ENCODE measurements at places on chromosomes 2 and 18.

DNA sequence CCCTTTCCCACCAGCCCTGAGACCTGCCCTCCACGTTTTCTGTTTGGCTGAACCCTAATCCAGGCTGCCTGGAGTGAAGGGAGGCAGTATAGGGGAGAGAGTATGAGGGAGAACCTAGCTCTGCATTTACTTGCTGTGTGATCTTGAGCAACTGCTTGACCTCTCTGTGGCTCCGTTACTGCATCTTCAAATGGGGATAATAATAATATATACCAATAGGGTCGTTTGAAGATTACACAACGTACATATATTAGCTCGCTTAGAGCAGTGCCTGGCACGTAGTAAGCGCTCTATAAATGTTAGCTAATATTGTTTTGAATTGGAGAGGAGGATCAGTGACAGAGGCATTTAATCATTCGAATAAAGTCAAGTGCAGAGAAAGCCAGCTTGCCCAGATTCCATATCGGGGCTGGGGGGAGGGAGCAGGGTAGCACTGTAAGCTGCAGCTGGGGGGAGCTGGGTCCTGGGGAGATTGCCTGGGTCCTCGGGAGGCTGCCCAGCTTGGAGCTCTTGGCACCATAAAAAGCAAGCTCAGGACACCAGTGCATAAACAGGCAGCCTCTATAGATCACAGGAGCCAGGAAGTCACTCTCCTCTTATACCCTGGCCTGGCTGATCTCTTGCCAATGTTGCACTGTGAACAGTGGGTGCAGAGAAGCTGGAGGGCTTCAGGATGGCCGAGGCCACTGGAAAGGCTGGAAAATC, 19.1 kb downstream of the KCNK3 start:
- no peak for DNase-seq

- peak; percentile 27 for DNase-seq
These were observed 7.9 kb downstream of the CROCC2 start for GRCh38 chr2:240913810-240914644.

GRCh38 chr2:229153951-229154350, 117.1 kb downstream of the PID1 start:
- no peak for DNase-seq

- DNase-seq, result no peak
These were observed 63.7 kb downstream of the EFEMP1 start for GRCh38 chr2:55859875-55860274.

DNA sequence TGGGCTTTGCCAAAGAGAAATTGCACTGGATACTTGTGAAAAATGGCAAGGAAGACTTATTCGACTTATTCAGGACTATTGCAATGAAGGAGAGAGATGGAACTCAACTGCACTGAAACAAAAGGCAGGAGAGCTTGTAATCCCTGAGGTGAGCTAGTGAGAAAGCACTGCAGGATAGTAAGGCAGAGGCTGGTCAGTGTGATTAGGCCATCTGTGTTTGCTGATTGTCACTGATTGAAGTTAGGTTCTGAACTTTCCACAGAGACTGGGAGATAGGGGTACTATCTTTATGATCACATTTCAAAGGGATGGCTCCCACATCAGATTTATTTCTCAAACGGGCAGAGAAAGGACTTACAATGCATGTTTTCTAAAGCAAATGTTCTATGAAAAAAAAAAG, 82.9 kb downstream of the SERPINB8 start:
- no peak for DNase-seq

DNA sequence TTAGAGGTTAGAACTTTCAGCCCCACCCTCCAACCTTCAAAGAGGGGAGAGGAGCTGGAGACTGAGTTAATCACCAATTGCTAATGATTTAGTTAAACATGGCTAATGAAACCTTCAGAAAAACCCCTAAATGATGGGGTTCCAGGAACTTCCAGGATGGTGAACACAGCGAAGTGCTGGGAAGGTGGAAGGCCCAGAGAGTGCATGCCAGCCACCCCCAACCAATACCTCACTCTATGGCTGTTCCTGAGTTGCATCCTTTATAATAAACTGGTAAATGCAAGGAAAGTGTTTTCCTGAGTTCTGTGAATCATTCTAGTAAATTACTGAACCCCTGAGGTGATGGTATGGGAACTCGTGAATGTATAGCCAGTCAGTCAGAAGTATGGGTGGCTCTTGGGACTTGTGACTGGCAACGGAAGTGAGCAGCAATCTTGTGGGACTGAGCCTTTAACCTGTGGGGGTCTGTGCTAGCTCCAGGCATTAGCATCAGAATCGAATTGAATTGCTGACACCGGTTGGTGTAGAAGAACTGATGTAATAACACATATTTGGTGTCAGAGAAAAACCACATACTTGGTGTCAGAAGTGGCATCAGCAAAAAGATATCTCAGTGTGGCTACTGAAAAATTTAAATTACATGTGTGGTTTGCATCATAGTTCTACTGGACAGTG, 37.4 kb downstream of the NPHP1 start:
- no peak for DNase-seq

GRCh38 chr2:16335947-16336346, 329.7 kb downstream of the CYRIA start:
- DNase-seq, result no peak

DNA sequence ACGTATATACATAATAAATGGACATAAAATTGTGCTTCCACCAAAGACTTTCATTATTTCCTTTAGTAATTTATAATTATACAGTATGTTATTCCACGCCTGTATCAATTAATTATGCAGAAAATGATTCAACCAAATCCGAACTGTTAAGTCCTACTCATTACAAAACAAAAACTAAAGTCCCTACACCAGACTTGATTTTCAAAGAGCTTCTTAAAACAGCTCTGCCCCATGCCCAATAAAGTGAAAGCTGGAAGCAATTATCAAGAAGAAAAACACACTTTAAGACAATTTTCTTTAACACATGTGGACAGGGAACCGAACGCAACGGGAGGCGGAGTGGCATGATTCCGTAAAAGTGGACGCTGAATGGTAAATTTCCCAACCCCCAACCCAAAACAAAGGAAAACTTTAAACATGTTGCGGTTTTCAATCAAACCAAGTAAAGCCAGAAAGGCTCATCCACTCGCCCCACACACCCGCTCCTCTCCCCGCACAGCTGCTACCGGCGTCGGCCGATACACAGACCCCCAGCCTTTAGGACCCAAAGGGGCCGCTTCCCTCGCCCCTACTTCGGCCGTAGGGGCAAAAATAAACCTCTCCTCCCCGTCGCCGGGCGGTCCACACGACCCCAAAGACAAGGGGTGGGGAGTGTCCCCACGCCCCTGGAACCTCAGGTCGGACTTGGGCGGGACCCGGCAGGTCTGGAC, 705 bp downstream of the YES1 start:
- DNase-seq, result no peak
